ENCODE measurements at places on chromosomes 16 and 17. TPM values are rescaled to one million over a fixed set of nuclear protein-coding genes. Genes with fewer than 3 reads are reported as not detected.

- DNase-seq = no peak
These were observed 94.7 kb downstream of the SEC14L1 start for GRCh38 chr17:77235370-77235941.

DNA sequence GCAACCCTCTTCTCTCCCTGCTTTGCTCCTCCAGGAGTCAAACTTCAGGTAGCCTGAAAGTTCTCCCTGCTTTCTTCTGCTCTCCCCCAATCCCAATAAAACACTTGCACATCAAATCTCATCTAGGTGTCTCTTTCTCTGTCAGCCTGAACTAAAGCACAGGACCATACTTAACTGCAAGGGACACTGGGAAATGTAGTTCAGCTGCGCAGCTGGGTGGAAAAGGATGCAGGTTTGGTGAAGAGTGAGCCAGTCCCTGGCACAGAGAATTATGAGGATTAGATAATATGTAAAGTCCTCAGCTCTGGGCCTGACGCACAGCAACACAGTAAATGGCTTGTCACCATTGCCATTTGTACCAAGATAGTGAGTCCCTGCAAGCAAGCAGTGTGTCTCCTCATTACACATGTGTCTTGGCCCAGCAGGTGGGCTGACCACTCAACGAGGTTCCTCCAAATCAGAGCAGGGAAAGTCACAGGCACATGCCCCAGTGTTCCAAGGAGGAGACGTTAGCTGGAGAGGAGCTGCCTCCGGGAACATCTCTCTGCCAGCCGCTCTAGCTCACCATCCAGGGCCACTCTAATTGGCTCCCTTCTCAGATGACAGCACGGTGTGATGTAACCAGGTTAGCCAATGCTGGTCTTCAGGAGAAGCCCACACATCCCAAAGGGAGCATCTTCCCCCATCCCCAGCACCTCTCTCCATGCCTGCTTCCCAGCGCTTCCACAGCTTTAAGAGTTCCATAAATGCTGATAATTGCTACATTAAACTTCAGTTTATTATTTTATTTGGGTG lies 29.7 kb upstream of the IRX3 start:
- DNase-seq = no peak

- DNase-seq = no peak
These were observed 348.2 kb downstream of the CDH11 start for GRCh38 chr16:64773638-64774037.

DNA sequence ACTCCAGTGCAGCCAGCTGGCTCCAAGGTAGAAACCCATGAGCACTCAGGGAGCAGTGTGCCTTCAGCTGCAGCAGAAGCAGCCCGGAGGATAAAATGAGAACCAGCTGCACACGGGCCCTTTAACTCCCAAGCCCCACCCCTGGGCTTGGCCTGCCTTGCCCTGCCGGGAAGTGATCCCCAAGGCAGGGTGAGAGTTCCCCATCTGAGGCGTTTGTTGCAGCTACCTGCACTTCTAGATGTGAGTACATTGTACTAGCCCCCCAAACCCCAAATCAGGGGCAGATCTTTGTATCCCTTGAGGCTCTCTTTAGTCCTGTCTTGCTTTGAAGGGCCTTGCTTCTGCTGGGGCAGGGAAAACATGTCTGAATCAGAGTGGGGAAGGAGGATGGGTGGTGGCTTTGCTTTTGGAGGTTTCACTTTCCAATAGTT lies at the start of gene MVP:
Gene MVP, plus strand, starts transcription at position 192 of the 431 bp plus-strand sequence. CDS start 10,088 bp downstream, outside the sequence.
- DNase-seq = no peak

DNA sequence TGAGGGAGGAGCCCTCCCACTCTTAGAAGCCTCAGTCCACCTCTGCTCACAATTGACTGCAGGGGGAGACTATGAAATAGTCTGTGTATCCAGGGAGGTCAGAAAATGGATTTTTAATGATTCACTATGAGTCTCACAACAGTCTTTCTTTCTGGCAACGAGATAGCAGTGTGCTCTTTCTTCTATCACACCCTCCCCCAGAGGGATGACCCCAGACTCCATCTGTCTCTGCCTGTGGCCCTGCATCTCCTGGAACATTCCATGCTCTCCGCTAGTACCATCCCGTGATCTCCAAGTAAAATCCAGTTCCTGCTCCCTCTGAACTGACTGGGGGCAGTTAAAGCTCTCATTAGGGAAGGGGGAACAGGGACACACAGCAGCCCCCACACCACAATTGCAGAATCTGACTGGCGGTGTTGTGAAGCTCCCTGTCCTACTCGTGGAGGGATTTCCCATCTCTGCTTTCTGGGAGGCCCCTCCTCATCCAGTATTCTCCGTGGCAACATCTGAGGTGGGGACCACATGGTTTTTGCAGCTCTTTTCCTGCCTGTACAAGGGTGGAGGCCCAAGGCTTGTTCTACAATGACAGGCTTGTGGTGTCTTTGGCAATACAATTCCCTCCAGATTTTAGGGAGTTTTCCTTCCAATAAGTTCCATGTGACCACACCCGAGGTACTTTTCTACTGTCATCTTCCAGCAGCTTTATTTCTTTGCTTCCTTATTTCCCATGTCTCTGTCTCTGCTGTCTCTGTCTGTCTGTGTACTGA lies 19.4 kb downstream of the NATD1 start:
- DNase-seq = no peak

DNA sequence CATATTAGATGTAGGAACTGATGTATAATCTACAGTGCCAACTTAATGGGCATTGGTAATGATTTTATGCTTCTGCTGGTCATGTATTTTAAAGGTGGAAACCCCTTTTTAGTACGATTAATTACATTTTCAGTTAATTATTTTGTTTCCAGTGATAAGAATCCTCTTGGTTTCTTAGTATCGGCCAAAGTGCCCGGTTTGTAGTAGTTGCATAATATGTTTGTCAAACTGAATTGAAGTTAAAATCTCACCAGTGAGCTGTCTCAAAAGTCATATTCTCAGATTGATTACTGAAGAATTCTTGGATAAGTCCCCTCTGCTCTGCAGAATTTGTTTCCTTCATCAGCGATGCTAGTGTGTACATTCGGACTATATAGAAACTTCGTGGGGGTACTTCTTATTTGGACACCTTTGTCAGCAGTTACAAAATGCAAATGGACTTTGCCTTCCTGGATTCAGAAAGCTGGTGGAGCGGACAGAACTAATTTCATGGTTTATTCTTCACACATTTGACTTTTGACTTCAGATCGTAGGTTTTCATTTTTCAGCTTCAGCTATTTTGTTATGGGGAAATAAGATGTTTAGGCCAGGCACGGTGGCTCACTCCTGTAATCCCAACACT lies 28.2 kb downstream of the SLC47A1 start:
- DNase-seq = no peak

DNA sequence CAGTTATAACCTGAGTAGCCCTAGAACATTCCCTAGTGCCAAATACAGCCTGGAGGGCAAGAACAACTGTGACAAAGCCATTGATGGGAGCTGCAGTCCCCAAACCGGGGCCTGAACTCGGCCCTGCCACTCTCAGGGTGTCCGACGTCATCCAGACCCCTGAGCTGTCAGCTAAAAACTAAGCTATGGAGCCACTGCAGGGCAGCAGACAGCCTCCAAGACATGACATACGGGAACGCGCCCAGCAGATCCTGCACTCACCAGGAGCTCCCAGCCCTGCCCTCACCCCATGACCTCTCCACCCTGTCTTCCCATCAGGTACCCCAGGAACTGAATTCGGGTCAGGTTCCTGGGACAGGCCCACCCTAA lies 28.4 kb downstream of the KDM8 start:
- DNase-seq = no peak

The SGF29 gene
- 29.5 TPM for total RNA-seq

The CHP2 gene
- total RNA-seq = not detected

The PRRT2 gene
- total RNA-seq = 9.7 TPM

The IQCK gene
- total RNA-seq = 15.5 TPM

The MSLN gene
- total RNA-seq = 1.1 TPM

Data from Panc1 (cell line).